ENCODE measurements at places on chromosomes 1 and 21.

- DNase-seq = peak; percentile 14
Measured at GRCh38 chr1:60615666-60616065, 466.7 kb upstream of the NFIA start.

GRCh38 chr1:89444791-89445190 is 79.8 kb upstream of the LRRC8B start:
- no peak for DNase-seq

DNA sequence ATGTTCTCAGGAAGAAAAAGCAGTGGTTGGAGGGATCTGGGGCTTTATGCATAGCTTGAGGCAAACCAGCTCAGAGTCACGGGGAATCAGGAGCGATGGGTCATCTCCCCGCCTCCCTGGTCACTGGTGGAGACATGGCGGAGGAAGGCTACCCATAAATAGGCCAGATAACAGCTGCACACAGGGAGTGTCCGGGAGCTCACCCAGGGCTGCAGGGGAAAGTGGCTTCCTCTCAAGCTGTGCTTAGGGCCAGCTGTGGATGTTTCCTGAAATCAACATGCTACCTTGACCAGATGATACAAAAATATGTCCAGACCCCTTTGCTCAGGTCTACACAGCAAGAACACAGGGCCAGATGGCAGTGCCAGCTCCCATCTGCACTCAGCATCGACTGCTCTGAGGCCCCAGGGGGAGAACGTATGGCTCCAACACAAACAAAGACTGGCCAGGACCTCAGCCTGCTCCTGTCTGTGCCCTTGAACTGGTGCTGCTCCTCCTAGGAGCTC is 27.1 kb upstream of the RERE start:
- DNase-seq = no peak

GRCh38 chr21:18274370-18274769 is 29.7 kb downstream of the CHODL start:
- no peak for DNase-seq

DNA sequence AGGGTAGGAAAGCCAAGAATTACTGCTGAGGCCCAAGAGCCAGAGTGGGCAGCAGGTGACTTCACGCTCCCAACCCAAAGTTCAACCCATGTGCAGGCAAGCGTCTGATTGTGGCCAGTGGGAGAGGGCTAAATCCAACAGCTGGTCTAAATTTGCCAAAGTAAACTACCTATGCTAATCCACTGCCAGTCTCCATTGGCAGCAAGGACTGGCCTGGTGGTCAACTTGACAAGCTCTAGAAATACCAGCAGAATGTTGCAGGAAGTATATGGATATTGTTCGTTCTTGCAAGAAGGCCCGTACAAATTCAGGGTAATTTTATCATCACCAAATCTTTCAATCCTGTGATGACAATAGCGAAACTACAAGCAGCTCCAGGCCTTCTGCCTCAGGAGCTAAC is 1.5 kb downstream of the TMEM63A start:
- no peak for DNase-seq

GRCh38 chr1:166844791-166845190 is 5.5 kb downstream of the POGK start:
- no peak for DNase-seq

DNA sequence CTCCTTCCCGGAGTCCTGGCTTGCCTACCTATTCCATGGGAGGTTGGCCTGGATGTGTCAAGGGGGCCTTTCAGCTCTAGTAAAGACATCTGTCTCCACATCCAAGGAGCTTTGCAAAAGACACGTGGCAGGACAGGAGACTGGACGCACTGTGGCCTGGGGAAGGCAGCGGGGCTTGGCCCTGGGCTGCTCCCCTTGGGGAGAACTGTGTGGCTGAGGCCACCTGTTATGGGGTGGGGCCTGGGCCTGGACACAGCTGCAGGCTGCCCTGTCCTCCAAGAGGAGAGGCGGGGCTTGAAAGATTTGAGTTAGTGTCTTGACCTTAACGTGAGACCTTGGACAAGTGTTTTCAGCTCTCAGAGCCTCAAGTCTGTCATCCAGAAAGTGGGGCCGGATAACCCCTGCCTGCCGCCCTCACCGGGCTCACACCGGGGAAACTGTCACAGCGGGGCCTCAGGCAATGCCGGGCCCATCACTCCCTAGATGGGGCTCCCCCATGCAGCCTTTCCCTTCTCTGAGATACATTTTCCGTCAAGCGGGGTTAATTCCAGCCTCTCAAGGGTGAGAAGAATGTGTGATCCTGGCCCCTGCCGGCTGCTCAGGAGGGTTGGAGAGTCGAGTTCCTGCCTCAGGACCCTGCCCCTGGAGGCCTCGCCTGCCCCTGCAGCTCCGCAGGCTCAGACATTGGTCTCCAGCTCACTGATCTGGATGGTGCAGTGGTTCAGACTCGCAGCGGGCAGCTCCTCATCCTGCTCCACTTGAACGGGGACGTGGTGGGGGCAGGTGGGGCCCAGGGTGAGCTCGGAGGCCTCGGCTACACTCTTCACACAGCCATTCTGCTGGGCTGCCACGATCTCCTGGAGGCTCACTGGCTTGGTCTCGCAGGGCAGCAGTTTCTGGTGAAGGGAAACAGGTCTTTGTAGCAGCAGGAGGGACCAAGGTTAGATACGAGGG is 25.6 kb downstream of the PODN start:
- no peak for DNase-seq

DNA sequence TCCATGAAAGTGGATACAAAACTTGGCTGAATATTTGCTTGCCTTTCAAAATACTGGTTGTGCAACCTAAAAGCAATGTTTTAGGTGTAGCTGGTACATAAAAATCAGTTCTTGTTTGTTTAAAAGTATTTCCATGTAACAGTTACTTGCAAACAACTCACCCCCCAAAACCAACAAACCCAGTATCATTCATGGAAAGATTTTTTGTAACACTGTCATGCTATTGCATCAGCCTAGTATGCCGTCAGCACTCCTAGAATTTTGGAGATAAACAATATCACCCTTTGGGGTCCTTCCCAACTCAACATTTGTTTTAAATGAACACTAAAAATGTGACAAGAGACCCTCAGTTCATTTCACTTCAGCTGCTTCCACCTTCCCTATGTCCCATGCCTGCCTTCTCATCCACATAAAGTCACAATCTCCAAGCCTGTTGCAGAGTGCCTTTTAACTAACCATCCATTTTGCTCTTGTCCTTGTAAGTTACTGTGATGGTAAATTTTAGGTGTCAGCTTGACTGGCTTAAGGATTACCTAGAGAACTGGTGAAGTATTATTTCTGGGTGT is 425.3 kb downstream of the DUSP10 start:
- DNase-seq = peak; percentile 29

DNA sequence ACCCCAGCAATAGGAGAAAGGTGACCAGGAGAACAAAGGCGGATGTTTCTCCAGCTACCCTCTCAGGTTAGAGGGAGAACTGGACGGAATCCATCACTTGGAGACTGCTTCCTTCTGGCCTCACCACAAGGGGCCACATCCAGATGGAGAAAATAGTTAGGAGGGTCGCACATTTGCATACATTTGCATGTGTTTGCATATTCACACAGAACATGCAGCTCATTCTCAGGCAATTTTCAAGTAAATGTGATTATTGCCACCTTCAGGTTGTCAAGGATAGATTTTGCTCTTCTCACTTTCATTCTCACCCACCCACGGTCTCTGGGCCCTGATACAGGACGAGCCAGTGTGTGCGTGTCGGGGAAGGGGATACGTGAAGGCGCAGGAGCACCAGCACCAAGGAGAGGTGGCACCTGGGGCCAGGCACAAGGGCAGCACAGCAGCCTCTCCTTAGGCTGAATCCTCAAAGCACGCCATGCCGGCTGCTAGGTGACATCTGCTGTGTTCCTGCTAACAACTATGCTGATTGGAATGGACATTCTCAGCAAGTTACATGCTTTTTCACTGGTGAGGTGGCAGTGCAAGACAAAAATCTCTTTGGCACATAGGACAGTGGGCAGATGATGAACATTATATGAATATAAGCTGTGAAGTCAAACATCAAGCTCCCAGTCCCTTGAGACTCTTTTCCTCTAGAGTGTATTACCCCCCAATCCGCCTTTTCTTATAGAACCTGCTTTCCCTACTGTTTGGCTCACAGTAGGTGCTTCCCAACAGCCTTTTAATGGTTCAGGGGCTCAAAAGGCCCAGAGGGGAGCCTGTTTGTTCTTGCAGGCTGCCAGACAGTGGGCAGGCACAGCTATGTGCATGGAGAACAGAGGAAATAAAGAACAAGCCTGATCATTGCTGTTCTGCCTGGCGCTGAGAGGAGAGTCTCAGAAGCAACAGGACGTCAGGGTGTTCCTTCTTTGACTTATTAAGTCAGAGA is 14.3 kb downstream of the ACKR1 start:
- no peak for DNase-seq

DNA sequence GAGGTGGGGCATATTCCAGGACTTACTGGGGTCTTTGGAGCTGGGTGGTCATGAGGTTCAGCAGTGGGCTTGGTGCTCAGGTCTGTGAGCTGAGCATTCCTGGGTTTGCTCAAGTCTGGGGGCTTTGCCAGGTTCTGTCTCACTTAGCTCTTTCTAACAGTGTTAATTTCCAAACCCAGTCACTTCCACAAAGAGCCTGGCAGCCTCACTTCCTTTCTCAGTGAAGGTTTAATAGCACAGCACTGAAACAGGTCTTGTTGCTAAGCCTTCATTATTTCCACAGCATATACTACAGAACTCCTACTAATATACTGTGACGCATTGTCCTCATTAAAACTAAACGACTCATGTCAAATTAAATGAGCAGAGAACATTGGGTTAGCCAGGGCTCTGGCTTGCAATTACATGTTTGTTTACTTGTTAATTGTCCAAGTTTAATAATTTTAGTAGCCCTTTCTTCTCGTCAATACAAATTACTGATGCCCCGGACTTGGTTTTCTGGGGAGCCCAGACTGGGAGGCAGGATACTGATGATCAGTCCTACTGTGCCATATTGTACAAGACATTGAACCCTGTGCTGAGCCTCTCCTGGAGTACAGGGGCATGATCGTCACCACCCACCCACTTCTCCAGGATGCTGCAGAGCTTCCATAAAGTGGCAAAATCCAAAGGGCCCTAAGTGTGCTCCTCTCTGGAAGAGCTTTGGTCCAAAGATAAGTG is 170.7 kb downstream of the IER5 start:
- DNase-seq = no peak

- no peak for DNase-seq
Measured at GRCh38 chr1:41363591-41364320, 2.5 kb downstream of the FOXO6 start.

GRCh38 chr1:29966526-29967045 is 730.3 kb downstream of the PTPRU start:
- no peak for DNase-seq

DNA sequence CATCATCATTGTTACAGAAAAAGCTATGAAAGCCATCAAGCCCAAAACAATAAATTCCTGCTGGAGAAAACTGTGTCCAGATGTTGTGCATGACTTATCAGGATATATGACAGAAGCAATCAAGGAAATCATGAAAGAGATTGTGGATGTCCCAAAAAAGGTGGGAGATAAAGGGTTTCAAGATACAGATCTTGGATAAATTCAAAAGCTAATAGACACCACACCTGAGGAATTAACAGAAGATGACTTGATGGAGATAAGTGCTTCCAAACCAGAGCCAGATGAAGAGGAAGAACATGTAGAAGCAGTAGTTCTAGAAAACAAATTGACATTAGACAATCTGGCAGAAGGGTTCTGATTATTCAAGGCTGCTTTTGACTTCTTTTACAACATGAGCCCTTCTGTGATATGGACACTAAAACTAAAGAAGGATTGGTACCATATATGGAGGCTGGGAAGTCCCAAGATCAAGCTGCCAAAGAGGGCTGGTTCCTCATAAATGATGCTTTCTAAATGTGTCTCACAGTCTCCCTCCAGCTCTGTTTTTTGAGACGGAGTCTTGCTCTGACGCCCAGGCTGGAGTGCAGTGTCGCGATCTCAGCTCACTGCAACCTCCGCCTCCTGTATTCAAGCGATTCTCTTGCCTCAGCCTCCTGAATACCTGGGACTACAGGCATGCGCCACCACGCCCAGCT is 32.1 kb upstream of the LRIG2 start:
- DNase-seq = no peak

DNA sequence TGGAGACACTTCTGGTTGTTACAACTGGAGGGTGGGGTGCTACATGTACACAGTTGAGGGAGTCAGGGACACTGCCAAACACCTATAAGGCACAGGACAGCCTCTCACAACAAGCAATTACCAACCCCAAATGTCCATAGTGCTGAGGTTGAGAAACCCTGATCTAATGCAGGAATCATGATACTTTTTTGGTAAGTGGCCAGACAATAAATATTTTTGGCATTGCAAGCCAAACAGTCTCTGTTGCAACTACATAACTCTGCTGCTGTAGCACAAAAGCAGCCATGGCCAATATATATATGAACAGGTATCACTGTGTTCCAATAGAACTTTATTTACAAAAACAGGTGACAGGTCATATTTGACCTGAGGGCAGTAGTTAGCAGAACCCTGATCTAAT is 177.5 kb downstream of the ASTN1 start:
- peak; percentile 6 for DNase-seq

GRCh38 chr1:160247053-160247452 is 15.3 kb downstream of the DCAF8 start:
- DNase-seq = no peak

DNA sequence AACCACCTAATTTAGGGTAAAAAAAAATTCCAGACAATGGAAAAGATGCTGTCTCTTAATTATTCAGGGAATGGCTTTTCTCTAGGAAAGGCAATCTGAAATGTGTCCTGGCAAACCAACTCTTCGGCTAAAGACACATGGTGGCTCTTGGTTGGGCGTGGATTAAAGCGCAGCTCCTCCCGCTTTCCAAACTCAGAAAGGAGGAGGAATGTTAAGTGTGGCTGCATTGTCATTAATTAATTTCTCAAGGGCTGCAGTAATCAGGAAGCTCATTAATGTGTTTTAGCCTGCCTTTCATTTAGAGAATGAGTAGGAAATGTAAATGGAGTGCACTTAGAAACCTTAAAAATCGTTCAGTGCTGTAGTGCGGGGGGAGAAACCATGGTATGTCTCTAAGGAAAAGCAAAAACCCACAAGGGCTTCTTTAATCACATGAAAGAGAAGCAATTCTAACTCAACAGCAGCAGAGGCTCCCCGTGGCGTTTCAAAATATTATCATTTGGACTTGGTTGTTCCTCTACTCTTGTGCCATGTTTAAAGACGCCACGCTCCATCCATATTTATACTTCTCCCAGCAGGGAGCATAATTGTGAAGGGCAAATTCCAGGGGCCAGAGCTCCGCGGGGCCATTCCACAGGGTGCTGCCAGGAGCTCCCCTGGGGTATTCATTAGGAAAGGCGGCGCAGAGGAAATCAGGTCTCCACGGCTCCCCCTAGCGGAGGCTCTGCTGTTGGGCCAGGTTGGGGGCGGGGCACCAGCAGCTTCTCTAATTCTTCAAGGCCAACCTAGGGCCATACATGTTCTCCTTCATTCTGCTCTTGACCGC is 91.9 kb upstream of the SSX2IP start:
- DNase-seq = peak; percentile 57

DNA sequence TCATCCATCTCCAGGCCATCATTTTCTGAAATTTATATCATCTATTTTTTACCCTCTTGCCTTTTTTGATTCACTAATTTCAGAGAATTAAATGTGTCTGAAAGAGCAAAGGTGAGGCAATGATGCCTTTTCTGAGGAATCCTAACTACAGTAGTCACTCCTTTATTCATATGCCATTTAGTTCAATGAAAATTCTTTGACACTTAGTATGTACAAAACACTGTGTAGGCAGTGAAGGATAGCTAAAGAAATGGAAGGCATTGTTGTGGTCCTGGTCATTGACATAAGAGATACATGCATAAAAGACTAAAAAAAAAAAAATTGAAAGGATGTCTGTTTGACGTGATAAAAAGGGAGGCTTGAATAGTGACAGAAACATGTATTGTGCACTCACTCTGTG is 171.9 kb upstream of the BEND5 start:
- peak; percentile 18 for DNase-seq

- DNase-seq = no peak
Measured at GRCh38 chr1:172733815-172734214, 74.9 kb downstream of the FASLG start.

- no peak for DNase-seq
Measured at GRCh38 chr1:100037656-100037926, 67.8 kb downstream of the SLC35A3 start.
